ENCODE measurements at places on chromosomes 13 and 19.

- DNase-seq, result no peak
Measured at GRCh38 chr13:79659121-79659521, 178.2 kb downstream of the NDFIP2 start.

DNA sequence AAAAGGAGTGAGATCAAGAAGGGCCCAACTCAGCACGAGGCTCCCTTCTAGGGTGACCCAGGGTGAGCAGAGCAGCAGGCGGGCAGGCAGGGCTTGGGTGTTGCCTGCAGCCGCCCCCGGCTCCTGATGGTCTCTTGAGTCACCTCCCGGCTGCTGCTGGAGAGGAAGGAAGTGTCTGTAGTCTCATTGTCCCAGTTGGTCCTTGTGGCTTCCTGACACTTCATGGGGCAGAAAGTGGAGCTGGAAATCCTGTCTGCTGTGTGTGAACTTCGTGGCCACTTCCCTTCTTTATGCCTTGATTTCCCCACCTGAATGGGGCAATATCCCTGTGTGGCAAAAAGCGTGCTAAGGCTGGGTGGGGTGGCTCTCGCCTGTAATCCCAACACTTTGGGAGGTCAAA, 2.5 kb downstream of the MAP1S start:
- no peak for DNase-seq

DNA sequence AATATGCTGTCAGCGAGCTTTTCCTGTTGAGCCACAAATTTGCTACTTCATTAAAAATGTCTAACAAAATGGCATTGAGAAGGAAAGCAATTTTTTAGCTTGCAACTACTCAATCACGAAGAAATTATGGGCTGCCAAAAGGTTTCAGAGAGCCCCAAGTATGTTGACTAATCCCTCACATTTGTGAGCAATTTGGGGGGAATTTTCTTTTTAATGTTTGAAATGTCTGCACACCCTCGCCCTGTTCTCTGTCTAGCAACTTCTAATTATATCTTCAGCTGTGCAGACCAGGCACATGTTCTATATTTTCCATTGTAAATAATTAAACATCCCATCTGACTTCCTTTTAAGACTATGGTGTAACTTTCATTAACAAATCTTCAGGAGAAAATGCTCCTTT, 192.9 kb downstream of the DCT start:
- DNase-seq, result no peak

DNA sequence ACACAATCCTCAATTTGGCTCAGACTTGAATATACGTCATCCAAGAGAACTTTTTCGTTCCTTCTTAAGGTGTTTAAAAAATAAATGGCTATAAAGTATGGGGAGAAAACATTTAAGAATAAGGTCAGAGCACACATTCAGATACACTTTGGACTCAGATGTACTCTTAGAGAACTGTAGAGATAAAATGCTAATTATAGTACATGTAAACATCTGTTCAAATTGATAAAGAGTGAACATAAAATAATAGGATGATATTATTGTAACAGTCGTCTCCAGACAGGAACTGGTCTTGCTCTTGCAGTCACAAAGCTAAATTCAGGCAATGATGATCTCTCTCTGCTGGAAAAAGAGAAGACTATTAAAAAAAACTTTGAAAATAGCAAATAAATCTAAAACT, 91.4 kb downstream of the RBM26 start:
- DNase-seq, result no peak

DNA sequence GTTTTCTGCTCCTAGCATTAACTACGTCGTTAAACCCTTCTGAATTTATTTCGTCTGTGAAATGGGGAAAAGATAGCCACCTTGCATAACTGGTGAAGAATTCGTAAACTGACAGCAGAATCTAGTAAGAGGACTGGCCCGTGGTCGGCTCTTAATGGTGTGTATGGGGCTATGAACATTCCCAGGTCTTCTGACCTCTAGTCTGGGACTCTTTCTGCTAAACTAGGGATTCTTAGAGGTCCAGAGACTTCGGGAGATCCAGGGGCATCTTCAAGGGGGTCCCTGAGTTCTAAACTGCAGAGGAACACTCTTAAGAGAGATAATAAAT, 231.1 kb upstream of the SERP2 start:
- no peak for DNase-seq

DNA sequence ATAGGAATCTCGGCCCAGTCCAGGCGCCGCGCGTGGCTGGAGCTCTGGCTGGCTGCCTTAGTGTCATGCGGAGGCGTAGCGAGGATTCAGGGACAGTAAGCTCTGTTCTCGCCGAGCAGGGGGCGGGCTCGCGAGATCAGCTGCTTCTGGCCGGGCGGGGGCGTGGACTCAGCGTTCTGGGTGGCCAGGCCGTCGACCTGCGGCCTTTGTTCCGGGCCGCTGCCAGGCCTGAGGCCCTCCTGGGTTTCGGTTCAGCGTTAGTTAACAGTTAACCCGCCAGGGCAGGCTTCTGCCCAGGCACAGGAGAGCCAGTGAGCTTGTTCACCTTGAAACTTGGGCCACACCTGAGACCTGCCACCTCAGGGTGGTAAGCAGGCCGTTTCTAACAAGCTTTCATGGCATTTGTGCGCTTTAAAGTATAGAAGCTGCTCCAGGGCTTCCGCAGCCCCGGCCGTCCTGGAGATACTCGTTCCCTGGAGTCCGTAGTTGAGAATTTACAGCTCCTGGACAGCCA, 332.2 kb upstream of the SGCG start:
- no peak for DNase-seq

DNA sequence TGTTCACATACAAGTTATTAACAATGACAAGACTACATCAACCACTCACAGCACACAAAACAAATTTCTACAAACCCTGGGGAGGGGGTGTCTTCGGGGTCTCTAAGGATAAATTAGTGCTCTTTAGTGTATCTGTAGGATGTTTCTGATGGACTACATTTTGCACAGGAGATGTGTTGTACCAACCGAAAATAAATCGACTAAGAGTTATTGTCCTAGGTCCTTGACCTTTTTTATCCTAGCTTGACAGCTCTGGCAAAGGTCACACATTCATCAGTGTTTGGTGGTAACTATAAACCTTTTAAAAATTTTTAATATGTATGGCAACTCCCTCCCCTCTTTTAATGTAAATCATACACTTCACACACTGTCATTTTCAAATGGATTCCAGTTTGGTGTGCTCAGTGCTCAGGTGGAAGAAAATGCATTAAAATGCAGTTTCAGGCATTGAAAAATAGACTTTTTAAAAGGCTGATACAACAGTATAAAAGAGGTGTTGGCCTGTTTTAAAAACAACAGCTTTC, 7.7 kb downstream of the ZIC5 start:
- DNase-seq, result no peak

Measured in T-helper 9 cell (primary cell).